ENCODE measurements at places on chromosomes 2 and 18.

- DNase-seq: no peak
Measured at GRCh38 chr2:127826047-127826446, 15.1 kb upstream of the WDR33 start.

- DNase-seq: no peak
Measured at GRCh38 chr2:217244815-217245214, 385.0 kb upstream of the TNP1 start.

DNA sequence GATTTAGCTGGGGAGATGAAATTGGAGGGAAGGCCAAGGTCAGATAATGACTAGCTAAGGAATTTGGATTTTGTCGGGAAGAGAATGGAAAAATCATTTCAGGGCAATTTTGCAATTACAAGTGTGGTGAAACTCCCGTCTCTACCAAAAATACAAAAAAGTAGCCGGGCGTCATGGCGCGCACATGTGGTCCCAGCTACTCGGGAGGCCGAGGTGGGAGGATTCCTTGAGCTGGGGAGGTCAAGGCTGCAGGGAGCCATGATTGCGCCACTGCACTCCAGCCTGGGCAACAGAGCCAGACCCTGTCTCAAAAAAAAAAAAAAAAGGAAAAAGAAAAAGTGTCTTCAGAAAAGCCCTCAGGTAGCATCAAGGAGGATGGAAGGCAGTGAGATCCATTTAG, 1.2 kb upstream of the TXNL1 start:
- DNase-seq: no peak

DNA sequence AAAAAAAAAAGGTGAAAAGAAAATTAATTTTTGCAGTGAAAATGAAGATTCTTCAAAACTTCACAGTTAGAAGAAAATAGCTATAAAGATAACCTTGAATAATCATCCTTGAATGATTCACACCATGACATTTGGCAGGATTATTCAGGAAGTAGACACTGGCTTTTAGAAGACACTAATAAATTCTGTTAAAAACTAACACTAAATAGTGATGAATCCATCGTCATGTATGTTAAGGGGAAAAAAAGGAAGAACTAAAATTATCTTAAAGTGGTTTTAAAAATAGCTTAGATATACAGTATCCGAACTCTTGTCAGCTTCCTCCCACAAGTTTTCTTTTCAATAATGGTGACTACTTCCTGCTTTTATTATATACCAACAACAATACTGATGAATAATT, 10.2 kb downstream of the USP37 start:
- DNase-seq: no peak

GRCh38 chr2:74441690-74442482, at the start of gene RTKN:
Gene RTKN, minus strand, starts transcription at chr2:74441937. Its CDS starts 121 bp downstream, at chr2:74441816.
- no peak for DNase-seq
